ENCODE measurements at places on chromosomes 4 and X.

- no peak for DNase-seq
Observed at GRCh38 chr4:2832309-2832980, 11.2 kb upstream of the ADD1 start.

- no peak for DNase-seq
Observed at GRCh38 chr4:7623468-7623867, 188.7 kb upstream of the PSAPL1 start.

GRCh38 chr4:110840221-110840654, 217.4 kb upstream of the PITX2 start:
- peak; percentile 40 for DNase-seq

DNA sequence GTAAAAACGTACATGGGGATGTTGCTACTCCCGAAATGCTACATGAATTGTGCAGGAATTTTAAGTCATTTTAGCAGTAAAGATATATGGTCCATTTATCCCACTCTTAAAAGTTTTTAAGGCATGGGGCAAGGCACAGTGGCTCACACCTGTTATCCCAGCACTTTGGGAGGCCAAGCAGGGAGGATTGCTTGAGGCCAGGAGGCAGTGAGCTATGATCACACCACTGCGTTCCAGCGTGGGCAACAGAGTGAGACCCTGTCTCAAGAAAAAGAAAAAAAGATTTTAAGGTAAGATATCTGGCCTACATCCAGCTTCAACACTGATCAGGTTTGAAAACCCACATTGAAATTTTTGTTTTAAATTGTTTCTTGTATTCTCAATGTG, 1.2 kb upstream of the SEC24D start:
- no peak for DNase-seq

DNA sequence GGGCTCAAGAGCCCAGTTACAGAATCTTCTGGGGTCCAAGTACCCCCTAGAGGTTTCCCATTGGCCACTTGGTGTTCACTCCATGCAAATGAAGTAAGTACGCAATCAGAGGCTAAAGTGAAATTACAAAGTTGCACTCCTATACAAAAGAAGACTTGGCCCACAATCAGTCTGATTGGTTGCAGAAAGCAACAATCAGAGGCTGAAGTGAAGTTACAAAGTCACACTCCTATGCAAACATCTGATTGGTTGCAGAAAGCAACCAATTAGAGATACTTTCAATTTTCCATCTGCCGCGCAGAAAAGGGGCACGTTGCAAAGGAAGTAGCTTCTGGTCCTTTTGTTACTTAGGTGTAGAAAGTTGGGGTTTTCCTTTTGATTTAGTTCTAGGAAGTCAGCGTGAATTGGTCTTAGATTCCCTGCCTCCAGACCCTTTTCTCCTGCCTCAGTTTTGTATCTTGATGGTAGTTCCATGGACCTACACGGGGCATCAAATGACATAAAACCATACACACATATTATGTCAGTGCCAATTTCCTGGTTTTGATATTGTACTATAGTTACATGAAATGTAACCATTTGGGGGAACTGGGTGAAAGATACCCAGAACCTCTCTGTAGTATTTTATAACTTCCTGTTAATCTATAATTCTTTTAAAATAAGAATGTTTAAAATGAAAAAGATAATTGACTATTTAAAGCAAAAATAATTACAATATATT, 12.4 kb upstream of the PIN4 start:
- no peak for DNase-seq

GRCh38 chrX:7050271-7050670, 97.2 kb upstream of the STS start:
- DNase-seq = no peak

DNA sequence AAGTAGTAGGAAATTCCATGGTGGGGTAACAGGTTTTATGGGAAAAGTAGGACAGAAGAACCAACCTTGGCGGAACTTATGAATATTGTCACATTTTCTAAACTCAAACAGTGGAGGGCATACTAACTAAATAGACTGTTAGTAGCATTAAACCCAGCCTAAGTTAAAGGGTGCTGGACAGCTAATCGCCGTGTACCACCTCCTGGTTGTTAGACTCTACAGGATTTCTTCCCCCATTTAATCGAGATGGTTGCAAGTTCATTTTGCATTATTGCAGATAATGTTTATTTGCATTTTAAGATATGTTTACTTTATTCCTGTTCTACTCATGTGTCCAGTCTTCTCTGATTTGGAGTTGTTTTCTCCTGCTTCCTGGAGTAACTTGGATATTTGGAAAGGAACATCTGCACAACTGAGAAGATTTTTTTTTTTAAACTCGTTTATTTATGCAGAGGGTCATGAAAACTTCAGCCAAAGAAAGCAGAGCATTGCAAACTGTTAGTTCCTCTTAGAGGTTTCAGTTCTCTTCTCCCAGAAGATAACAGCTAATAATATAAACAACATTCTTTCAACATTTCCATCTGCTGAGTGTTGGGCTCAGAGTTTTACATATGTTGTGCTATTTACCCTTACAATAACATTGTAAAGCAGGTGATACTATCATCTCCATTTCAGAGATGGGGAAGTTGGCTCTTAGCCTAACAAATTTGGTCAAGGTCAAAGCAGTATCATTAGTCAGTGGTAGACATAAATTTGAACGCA, 51.5 kb upstream of the TBC1D9 start:
- DNase-seq = peak; percentile 22

- DNase-seq = no peak
Observed at GRCh38 chrX:4547213-4547836, 833.9 kb upstream of the PRKX start.

- DNase-seq = no peak
Observed at GRCh38 chr4:186772936-186773487, 49.4 kb upstream of the FAT1 start.

DNA sequence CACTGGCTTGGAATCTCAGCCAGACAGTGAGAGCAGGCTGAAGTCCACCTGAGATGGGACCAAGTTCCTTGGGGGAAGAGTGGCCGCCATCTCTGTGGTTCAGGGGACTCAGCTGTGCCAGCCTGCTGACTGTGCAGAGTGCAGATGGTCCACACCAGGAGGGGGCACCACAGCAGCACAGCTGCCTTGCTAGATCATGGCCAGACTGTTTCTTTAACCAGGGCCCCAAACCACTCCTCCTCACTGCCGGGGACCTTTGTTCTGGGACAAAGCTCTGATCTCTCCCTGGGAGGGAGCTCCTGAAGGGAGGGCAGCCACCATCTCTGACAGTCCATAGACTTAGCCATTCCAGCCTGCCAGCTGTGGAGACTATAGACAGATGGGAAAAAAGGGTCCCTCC, 2189.6 kb downstream of the PCDH7 start:
- no peak for DNase-seq

DNA sequence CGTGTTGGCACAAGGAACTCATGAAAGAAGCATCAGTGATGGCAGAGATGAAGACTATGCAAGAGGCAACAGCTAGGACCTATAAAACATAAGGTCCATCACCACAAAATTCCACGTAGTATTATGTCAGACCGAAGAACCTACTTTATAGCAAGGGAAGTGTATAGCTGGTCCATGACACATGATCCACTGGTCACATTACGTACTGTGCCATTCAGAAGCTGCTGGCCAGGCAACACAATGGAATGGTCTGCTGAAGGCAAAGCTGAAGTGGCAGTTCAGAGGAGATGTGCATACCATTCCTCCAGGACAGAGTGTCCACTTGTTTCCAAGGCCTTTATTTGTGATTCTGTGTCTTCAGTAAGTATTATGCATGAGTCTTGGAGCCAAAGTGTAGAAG, 215.5 kb upstream of the UGT8 start:
- DNase-seq = no peak

DNA sequence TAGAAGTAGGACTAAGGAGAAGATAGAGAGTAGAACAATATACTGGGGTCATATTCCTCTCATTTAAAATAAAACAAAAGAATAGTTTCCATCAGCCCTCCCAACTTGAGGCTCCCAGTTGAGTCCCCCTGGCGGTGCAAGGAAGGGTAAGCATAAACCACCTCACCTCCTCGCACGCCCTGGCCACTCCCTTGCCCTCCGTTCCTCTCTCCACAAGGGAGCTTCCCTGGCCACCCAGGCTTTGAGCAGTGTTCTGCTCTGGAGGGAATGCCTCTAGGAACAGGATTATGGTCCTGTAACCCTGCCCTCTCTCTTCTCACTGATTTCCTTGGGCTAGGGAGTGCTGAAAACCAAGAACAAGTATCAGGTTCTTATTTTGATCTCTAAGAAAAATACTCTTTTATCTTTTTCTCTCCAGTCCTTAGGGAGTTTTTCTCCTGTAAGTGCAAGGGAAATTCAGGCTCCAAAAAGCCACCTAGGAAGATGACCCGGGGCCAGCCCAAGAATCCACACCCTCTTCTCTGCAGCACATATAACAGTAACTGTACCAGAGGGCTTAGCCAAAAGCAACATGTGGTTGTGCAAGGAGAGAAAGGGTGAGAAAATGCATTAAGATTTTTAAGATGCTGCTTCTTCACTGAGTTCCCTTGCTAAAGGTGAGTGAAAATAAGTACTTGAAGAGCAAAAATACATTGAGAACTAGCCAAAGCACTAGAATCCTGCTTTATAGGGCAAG, 69.9 kb downstream of the USP38 start:
- no peak for DNase-seq

DNA sequence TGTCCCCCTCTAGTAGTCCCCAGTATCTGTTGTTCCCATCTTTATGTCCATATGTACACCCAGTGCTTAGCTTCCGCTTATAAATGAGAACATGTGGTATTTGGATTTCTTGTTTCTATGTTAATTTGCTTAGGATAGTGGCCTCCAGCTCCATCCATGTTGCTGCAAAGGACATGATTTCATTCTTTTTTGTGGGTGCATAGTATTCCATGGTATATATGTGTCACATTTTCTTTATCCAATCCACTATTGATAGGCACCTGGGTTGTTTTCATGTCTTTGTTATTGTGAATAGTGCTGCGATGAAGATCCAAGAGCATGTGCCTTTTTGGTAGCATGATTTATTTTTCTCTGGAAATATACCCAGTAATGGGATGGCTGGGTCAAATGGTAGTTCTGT, 6.3 kb downstream of the RAP1GDS1 start:
- DNase-seq = no peak

GRCh38 chr4:41632481-41633073, 94.6 kb downstream of the LIMCH1 start:
- no peak for DNase-seq

GRCh38 chr4:53785996-53786395, 194.7 kb upstream of the LNX1 start:
- DNase-seq = peak; percentile 32

DNA sequence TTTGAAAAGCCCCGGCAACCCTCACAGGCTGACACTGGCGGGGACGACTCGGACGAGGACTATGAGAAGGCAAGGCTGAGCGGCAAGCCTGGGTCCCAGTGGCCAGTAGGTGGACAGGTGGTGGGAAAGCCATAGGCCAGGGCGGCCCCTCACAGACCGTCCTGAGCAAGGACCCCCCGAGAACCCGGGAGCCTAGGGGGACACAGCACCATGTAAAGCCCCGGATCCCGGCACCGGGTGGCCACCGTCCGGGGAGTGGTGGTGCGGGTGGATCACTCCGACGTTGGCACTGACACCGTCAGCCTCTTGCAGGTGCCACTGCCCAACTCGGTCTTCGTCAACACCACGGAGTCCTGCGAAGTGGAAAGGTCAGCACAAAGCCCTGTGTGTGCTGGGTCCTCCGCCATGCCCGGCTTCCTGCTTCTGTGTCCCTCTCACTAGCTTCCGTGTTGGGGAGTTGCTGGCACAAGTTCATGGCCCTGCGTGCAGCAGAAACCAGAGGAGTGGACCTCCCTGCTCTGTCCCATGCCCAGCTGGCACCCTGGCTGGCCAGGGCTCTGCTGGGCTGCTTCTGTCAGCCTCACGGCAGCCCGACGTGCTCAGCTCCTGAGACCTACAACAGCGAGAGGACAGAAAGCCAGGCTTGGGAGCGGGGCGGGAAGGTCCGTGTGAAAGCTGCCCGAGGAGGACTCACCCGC, 11.9 kb upstream of the ADD1 start:
- no peak for DNase-seq

DNA sequence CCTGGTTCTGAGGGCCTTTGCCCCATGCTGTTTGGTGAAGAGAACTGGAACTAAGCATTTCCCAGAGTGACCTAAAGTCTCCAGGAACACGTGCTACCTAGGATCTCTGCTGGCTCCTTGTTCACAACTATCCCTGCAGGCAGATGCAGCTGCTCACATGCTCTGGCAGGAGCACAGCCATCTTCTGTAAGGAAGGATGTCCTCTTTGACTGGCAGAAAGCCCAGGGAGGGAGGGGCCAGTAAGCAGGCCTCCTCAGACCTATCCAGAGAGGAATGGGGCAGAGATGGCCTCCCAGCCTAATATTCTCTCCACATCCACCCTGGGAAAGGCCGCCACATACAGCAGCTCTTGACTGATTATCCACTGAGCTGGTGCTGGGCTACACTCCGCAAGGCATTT, 142.8 kb upstream of the EOLA2 start:
- no peak for DNase-seq

GRCh38 chr4:183435803-183436202, 8.6 kb upstream of the CDKN2AIP start:
- no peak for DNase-seq

- no peak for DNase-seq
Observed at GRCh38 chrX:118536204-118536603, 40.6 kb downstream of the DOCK11 start.

- DNase-seq = no peak
Observed at GRCh38 chr4:184713887-184714286, 20.0 kb downstream of the CENPU start.

GRCh38 chr4:179095585-179096221, 1653.5 kb upstream of the AGA start:
- no peak for DNase-seq

- no peak for DNase-seq
Observed at GRCh38 chrX:51694254-51694653, 11.6 kb upstream of the CENPVL2 start.

DNA sequence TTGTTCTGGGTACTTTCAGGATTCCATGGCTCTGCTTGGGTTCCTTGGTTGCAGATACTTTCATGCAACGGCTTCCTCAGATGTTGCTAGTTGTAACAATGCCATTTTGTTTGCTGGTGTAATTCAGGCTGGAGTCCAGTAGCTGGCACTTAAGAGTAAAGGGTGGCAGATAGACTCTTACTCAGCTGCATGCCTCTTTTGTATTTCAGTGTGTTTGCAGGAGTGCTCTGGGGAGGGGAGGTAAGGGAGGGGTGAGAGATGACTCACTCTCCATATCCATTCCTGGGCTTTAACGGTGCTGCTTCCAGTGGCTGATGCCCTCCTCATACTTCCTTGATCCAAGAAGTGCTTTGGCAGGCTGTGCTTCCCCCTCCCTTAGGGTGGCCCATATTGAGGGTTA, 155.2 kb downstream of the ZNF330 start:
- DNase-seq = peak; percentile 55

- no peak for DNase-seq
Observed at GRCh38 chrX:35351795-35352483, 409.3 kb downstream of the FAM47B start.

- DNase-seq = no peak
Observed at GRCh38 chr4:82473621-82474164, 43.3 kb downstream of the ENOPH1 start.

GRCh38 chr4:57020467-57021101, 41.9 kb downstream of the POLR2B start:
- DNase-seq = peak; percentile 21

DNA sequence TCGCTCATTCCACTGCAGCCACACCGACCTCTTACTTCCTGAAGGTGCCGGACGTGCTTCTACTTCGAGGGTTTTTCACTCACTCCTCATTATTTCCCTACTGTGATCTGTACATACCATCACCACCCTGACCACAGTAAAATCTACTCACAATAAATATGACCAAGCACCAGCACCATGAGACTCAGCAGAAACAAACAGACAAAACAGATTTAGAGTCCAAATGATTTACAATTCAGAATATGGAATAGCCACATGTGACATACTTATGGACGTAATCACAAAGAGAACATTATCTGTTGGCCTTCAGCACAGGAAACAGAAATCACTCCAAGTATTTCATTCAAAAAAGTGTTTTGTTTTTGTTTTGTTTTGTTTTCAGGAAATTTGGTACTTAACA, 16.1 kb upstream of the KLB start:
- no peak for DNase-seq
